ENCODE measurements at places on chromosomes 3 and 15. TPM values are rescaled to one million over a fixed set of nuclear protein-coding genes. Genes with fewer than 3 reads are reported as not detected.

The LINGO1 gene
- total RNA-seq: not detected

The CIB2 gene
- 1.9 TPM for total RNA-seq

The CHRM5 gene
- not detected for total RNA-seq

The IQCF2 gene
- not detected for total RNA-seq

All from thoracic aorta endothelial cell (primary cell).